ENCODE measurements at places on chromosomes 6 and 20.

- H3K4me1 ChIP-seq, result peaks cover 14% of the 10 kb centered on the region
- H3K27me3 ChIP-seq, result no peaks in the 10 kb centered on the region
- no peak overlapping the region for H3K4me3 ChIP-seq
- no peak overlapping the region for H3K27ac ChIP-seq
- DNase-seq, result no peak
Measured at GRCh38 chr20:49230561-49231133, 11.4 kb downstream of the DDX27 start.

DNA sequence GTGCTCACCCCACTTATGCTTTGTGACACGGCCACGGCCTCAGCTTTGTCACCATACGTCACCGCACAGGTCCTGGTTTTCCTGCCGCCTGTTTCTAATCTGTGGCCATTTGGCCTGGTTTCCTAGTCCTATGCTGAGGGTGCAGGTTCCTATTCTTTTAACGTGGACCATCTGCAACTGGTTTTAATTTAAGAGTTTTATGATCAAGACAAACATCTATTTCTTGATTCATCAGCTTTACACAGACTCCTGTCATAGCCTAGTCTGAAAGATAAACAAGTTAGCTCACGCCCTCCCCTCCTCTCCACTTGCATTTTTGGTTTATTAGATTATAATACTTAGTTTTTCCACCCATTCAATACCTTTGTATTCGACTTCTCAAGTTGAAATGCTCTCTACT lies 97.5 kb upstream of the RPS6KA2 start:
- no peak overlapping the region for H3K27ac ChIP-seq
- H3K4me3 ChIP-seq, result no peak overlapping the region
- DNase-seq, result no peak
- peaks cover 3% of the 10 kb centered on the region for H3K4me1 ChIP-seq
- H3K27me3 ChIP-seq, result no peaks in the 10 kb centered on the region

DNA sequence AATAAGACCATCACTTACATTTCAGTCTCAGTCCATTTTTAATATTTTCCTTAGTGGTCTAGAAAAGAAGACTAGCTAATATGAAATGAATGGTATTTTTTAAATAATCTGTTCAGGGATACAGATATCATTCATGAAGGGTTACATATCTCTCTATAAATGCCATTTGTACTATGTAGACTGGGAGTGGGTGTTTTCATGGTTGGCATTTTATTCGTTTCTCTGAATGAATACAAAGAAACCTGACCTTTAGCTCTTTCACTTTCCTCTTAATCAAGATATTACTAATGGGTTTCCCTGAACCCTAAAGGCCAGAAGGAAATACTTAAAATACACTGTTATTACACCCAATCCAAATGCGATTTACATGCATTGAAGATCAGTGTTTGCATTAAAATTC lies 788.9 kb downstream of the TBC1D32 start:
- no peaks in the 10 kb centered on the region for H3K36me3 ChIP-seq
- H3K4me1 ChIP-seq, result no peaks in the 10 kb centered on the region
- H3K27ac ChIP-seq, result no peak overlapping the region
- no peaks in the 10 kb centered on the region for H3K27me3 ChIP-seq
- H3K4me3 ChIP-seq, result no peak overlapping the region

DNA sequence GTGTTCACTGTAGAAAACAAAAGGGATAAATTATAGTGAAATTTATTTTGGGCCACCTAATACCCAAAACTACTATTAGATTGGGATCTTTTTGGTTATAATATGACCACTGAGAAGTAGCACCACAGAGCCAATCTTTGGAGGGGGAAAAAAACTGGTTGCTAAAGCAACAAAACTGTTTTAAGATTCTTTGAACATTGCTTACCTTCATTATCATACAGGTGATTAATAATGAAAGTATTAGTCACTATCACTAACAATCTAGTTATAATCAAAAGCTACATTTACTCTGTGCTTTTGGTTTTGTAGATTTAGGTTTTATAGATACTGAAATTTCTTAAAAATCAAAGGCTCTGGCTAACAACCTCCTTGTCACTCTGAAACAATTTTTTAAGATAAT lies 31.7 kb downstream of the STX7 start:
- no peak overlapping the region for H3K27ac ChIP-seq
- no peaks in the 10 kb centered on the region for H3K27me3 ChIP-seq
- no peak overlapping the region for H3K4me3 ChIP-seq
- DNase-seq, result no peak
- no peaks in the 10 kb centered on the region for H3K36me3 ChIP-seq
- peaks cover 6% of the 10 kb centered on the region for H3K4me1 ChIP-seq

DNA sequence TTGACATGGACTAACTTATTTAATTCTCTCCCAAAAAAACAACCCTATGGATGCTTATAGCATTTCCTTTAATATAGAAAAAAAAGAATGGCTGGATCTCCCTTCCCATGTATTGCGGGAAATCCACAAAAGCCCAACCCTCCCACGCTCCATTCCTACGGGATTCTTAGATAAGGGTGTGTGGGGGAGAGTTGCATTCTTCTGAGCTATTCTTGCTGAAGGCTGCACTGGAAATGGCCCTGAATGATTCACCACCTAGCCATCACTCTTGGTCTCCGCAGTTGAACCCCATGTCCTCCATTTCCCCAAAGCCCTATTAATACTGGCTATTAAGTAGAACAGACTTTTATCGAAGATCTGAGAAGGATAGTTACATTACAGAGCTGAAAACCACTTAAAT lies 41.9 kb upstream of the ADGRF5 start:
- no peak for DNase-seq
- no peaks in the 10 kb centered on the region for H3K4me1 ChIP-seq
- H3K27ac ChIP-seq, result no peak overlapping the region
- no peak overlapping the region for H3K4me3 ChIP-seq

DNA sequence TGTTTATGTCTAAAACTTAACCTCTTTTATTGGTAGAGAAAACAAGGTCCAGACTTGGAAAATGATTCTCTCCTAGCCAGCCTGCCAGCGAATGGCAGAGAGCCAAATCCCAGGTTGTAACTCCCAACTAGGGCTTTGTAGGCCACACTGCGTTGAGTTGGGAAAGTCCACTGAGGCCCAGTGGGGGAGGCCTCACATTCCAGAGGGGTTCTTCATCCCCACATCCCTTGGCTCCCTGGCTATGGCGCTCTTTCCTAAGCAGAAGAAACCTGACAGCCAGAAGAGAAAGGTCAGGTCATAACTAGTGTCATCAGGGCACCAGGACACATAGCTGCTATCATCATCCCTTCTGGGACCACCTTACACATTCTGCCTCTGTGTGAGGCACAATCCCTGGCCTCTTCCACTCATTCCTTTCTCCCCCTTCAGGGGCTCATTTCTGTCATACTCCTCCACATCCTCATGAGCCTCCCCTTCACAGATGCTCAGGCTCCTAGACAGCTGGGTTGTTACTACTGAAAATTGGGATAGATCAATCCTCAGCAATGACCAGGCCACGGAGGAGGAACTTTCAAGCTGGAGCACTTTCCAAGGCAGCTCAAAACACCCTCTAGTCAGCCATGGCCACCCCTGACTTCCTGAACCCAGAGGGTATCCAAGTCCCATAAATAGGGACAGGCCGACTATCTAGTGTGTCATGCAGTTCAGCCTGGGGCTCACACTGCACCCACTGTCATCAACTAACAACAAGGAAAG lies 48.6 kb downstream of the TCP11 start:
- H3K4me1 ChIP-seq, result no peaks in the 10 kb centered on the region
- H3K27ac ChIP-seq, result no peak overlapping the region
- H3K36me3 ChIP-seq, result no peaks in the 10 kb centered on the region
- H3K27me3 ChIP-seq, result no peaks in the 10 kb centered on the region
- H3K4me3 ChIP-seq, result no peak overlapping the region

DNA sequence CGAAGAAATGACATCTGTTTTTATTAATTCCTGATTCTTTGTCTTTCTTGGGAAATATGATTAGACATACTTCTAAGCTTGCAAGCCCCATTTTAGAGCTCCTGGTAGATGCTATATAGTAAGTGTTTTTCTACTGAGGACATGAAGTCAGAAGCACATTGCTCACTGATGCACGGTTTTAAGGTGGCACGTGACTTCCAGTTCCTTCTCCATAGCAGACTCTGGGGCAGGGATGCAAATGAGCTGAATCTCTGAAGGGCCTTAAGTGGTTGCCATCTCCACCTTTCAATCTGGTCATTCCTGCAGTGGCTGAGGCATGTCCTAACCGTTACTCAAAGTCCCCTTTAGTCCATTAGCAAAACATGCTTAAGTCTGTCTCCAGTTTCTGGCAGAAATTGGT lies 421.2 kb upstream of the HTR1E start:
- no peaks in the 10 kb centered on the region for H3K36me3 ChIP-seq
- no peak overlapping the region for H3K27ac ChIP-seq
- no peaks in the 10 kb centered on the region for H3K4me1 ChIP-seq
- DNase-seq, result no peak

- H3K27me3 ChIP-seq, result no peaks in the 10 kb centered on the region
- no peak overlapping the region for H3K4me3 ChIP-seq
- no peak overlapping the region for H3K27ac ChIP-seq
- peak; percentile 45 for DNase-seq
Measured at GRCh38 chr20:1734269-1734858, 76.8 kb upstream of the SIRPG start.

- peak; percentile 62 for DNase-seq
- peaks cover 43% of the 10 kb centered on the region for H3K4me1 ChIP-seq
- H3K36me3 ChIP-seq, result peaks cover 7% of the 10 kb centered on the region
- peaks cover 52% of the 10 kb centered on the region for H3K27me3 ChIP-seq
Measured at GRCh38 chr6:98845211-98846020, 11.0 kb downstream of the POU3F2 start.

DNA sequence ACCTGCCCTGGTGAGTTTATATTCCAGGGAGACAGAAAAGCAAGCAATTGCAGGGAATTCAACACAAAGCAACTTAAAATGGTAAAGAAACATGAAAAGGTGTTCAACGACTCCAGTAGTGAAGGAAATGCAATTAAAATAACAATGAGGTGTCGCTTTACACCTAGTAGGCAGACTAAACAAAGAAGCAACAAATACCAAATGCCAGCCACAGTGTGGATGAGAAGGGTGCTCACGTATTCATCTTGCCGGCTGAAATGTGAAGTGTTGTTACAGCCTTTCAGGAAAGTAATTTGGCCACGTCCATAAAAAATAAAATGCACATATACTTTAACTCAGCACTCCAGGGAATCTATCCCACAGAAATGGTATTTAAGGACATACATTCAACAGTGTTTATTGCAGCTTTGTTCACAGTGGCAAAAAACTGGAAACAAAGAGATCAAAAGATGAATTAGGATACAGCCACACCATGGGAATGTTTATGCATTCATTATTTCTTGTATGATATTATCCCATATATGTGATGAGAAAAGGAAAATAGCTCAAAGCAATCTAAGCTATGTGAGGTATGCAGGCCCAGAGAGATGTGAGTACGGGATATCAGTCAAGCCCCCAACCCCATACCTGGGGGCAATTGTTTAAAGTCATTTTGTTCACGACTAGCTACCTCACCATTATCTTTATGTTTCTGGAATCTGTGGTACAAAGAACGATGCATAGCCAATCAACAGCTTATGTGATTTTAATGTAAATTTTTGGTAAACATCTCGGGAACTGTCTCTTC lies 266.0 kb upstream of the SOX4 start:
- no peak for DNase-seq
- no peak overlapping the region for H3K27ac ChIP-seq
- H3K36me3 ChIP-seq, result no peaks in the 10 kb centered on the region
- no peaks in the 10 kb centered on the region for H3K4me1 ChIP-seq

- peak overlapping the region; percentile 48 for H3K4me3 ChIP-seq
- H3K27me3 ChIP-seq, result no peaks in the 10 kb centered on the region
- H3K36me3 ChIP-seq, result no peaks in the 10 kb centered on the region
- H3K27ac ChIP-seq, result no peak overlapping the region
Measured at GRCh38 chr20:44911264-44911921, 1.5 kb downstream of the PABPC1L start.

DNA sequence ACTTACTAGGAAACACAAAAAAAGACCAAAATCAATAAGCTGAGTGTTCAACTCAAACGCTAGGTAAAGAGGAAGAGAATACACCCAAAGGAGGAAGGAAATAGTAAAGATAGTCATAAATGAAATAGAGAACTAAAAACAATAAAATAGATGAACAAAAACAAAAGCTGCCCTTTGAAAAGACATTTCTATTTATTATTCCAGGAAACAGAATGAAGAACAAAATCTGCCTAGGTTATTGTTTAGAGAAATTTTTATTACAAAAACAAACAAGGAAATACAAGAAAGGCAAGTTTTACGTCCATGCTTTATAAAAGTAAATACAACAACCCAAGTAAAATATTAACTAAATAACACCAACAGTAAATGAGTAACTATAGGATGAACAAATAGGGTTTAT lies 20.1 kb downstream of the HLA-DMB start:
- H3K36me3 ChIP-seq, result no peaks in the 10 kb centered on the region
- H3K27ac ChIP-seq, result no peak overlapping the region
- H3K4me3 ChIP-seq, result no peak overlapping the region
- peaks cover 38% of the 10 kb centered on the region for H3K4me1 ChIP-seq
- peaks cover 4% of the 10 kb centered on the region for H3K27me3 ChIP-seq

DNA sequence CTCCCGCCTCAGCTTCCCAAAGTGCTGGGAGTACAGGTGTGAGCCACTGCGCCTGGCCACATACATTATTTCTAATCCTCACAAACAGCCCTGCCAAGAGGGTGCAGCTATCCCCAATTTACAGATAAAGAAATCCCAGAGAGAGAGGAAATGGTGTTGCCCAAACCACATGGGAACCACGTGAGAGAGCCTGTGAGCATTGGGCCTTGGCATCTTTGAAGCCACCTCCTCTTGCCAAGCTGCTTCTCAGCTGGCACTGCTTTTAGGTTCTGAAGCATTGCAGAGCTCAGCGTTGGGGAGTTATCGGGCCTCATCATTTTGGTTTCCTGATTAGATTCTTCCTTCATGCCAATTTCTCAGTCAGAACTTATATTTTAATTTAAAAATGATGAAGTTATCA lies 80.3 kb downstream of the CTNNBL1 start:
- H3K27ac ChIP-seq, result peak overlapping the region; percentile 18
- peaks cover 22% of the 10 kb centered on the region for H3K4me1 ChIP-seq
- H3K4me3 ChIP-seq, result no peak overlapping the region

GRCh38 chr6:116941727-116942126 lies 64.7 kb downstream of the RFX6 start:
- DNase-seq, result no peak
- no peaks in the 10 kb centered on the region for H3K36me3 ChIP-seq
- no peak overlapping the region for H3K27ac ChIP-seq
- H3K4me3 ChIP-seq, result no peak overlapping the region

DNA sequence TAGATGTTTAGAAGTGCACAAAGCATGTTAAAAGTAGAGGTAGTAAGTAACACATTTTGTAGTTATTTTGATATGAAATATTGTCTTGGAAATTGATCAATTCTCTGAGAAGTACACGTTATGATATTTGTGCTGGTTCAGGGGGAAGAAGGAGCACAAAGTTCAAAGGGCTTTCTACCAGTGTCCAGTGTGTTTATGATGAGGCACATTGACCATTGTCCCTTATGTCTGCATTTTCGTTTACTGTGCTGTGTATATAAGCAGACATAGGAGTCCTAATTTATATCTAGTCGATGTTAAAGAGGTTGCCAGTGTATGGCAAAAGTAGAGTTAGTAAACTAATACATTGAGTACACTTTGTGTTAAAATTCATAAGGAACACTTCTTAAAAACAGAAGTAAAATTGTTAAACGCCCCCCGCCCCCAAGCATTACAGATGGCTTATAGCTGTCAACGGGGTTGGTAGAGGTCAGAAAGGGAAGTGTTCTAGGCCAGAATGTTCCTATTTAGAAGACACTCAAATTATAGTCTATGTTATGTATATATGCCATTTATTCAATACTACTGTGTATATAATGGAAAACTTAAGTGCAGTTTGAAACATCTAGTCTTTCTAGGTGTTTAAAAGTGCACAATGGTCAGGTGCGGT lies 13.3 kb upstream of the HMGN4 start:
- no peak overlapping the region for H3K27ac ChIP-seq
- no peaks in the 10 kb centered on the region for H3K27me3 ChIP-seq
- no peak overlapping the region for H3K4me3 ChIP-seq
- peaks cover 49% of the 10 kb centered on the region for H3K4me1 ChIP-seq

- no peak overlapping the region for H3K4me3 ChIP-seq
- DNase-seq, result no peak
- peaks cover 6% of the 10 kb centered on the region for H3K27me3 ChIP-seq
Measured at GRCh38 chr6:13203145-13203544, 125.2 kb downstream of the TBC1D7 start.
